ENCODE measurements at places on chromosomes 13 and 19.

DNA sequence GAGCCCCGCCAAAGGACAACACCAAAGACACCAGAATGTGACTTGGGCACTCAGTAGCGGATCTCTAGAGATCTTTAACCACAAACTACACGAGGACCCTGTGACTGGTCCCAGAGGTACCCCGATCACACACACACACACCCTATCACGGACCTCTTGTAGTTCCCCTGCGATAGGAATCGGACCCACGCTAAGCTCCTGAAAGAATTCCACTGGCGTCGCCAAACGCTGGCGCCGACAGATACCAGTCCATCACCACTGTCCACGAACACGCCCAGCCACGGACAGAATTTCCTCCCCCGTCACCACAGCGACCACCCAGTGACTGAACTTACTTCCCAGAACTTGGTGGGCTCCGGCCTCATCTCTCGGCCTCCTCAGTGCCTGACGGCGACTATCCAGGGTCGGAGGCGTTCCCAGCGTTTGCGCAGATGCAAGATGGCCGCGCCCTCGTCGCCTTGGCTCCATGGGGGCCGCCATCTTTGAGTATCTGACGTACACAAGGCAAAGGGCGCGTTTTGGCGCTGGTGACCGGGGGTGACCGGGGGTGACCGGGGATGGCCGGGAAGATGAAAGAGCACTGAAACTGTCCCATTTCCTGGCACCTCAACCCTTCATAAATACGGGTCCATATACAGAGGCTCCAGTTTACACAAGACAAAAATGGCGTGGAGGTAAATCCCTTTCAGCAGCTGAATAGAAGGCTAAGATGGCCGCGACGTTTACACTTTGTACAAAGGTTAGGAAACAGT lies at the start of gene ZNF615:
TSS of gene ZNF615 (minus strand) at position 406 of the 752 bp plus-strand sequence. CDS start 4,500 bp downstream, outside the sequence.
- DNase-seq = peak; percentile 91

DNA sequence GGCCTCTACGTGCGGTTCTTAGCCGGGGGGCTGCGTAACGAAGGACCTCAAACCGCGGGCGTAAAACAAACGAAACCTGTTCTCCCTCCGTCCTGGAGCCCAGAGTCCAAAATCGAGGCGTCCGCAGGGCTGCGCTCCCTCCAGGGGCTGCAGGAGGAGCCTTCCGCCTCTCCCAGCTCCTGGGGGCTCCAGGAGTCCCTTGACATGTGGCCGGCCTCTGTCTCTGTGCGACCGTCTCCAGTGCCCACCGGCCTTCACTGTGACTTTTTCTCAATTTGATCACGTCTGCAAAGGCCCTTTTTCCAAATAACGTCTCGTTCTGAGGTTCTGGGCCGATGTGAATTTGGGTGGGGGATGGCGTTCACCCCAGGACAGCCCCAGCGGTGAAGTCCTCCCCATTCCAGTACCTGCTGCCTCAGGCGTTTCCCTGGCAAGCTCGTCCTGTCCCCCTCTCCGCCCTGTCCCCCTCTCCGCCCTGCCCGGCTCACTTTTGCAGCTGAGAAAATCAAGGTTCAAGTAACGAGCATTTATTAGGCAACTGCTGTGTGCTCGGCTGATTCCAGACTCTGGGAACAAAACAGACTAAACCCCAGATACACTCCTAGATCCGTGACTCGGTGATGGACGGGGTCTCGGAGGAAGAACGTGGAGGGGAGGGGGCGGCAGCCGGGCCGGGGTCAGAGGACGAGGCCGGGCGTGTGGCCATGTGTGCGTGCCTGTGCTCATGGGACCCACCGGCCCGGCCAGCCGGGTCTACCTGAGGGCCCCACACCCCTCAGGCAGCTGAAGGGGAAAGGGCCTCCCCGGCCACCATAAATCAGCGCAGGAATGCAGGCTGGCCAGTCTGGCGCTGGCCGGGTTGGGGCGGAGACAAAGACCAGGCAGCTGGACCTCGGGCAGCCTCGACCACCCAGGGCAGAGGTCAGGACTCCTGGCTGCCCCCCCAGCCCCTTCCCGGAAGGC lies 28.1 kb upstream of the WDR18 start:
- peak; percentile 86 for DNase-seq

DNA sequence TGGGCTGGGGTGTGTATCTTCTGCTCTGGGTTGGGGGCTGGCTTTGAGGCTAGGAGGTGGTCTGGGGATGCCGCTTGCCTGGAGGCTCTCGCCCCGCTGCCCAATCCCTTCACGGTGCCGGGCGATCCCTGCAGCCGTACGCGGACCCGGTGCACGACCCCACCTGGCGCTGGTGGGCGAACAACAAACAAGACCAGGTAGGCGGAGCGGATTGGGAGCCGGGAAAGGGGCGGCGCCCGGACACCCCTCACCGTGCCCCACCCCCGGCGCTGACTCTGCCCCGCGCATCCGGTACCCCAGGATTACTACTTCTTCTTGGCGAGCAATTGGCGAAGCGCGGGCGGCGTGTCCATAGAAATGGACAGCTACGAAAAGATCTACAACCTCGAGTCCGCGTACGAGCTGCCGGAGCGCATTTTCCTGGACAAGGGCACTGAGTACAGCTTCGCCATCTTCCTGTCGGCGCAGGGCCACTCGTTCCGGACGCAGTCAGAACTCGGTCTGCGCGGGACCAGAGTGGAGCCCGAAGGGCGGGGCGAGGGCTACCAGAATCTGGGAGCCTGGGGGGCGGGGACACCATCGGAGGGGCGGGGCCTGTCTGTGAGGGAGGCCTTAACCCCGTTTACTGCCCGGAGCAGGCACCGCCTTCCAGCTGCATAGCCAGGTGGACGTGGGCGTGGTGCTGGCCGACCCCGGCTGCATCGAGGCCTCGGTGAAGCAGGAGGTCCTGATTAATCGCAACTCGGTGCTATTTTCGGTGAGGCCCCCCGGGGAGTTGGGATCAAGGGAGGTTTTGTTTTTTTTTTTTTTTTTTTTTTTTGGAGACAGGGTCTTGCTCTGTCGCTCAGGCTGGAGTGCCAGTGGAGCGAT lies 12.1 kb upstream of the PSMD8 start:
- DNase-seq = peak; percentile 86

DNA sequence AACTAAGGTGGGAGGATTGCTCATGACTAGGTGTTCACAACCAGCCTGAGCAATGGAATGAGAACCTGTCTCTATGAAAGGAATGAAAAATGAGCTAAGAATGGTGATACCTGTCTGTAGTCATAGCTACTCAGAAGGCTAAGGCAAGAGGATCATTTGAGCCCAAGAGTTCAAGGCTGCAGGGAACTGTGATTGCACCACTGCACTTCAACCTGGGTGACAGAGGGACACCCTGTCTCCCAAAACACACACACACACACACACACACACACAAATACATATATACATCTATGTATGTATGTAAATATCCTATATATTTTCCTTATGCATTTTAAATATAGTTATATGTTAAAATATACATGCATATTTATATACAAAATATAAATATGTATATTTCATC lies 7.4 kb upstream of the ZNF433 start:
- no peak for DNase-seq

DNA sequence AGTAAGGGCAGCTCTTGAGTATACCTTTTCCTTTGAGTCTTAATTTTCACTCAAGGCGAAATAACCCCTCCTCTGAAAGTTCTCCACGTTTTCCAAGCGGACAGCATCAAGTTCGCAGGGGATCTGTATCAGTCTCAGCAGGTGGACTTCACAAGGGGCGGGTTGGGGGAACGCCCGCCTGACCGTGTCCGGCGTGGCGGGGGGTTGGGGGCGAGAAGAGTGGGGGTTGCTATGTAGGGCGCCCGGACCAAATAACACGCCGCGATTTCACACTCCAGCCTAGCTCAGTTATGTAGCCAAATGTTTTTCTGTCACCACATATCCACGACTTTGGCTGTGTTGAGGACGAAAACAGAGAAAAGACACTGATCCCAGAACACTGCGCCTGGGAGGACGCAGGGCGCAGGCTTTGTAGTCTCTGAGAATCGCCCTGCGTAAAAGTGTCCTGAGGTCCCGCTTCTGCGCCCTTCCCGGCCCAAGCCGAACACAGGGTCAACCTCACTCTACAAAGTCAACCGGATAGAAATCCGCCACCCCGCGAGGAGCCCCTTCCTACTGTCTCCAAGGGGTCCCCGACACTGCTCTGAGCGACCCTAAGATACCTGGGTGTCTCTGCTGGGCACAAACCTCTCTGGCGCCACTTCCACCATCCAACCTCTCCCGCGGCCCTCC lies 524 bp downstream of the RUBCNL start:
- peak; percentile 33 for DNase-seq

DNA sequence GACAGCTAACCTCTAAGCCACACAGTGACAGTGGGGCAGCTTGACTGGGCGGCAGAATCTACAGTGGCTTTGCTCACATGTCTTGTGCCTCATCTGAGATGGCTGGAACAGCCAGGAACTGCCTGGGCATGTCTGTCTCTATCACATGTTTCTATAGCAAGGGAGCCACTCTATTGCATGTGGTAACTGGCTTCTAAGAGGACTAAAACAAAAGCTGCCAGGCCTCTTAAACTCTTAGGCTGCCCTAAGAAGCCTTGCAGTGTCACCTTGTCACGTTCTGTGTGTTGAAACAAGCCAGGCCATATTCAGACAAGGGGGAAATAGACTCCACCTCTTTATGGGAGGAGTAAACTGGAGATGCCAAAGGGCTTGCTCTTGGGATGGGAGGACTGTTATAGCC lies 122.9 kb upstream of the MAB21L1 start:
- no peak for DNase-seq

DNA sequence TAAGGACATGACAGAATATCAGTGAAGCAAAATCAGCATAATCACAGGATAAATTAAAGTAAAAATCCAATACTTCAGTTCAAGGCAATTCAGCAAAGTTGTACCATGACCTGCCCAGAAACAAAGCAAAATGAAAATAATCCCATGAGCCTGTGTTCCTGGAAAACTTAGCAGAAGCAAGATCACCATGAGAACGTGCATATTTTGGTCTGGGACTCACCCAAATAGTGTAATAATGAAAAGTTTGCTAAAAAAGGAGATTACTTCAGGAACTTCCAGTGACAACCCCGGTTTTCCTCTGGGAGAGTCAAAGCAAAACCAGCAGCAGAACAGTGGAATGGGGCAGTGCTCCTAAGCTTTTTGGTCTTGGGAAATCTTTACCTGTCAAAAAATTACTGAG lies 14.9 kb upstream of the RPL21 start:
- no peak for DNase-seq

DNA sequence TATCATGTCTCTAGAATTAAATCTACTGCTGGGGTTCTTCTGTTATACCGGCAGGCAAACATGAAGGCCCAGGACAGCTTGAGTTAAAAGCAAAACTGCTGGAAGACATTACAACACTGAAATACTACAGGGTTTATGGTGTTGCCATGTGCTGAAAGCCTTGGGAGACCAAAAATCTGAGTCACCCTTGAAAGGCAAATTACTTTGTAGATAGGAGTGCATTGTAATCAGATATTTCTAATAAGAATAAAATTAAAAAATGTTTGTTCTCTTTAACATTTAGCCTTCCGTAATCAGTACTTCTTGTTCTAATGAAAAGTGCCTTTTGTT lies 181.3 kb downstream of the PCDH9 start:
- no peak for DNase-seq

DNA sequence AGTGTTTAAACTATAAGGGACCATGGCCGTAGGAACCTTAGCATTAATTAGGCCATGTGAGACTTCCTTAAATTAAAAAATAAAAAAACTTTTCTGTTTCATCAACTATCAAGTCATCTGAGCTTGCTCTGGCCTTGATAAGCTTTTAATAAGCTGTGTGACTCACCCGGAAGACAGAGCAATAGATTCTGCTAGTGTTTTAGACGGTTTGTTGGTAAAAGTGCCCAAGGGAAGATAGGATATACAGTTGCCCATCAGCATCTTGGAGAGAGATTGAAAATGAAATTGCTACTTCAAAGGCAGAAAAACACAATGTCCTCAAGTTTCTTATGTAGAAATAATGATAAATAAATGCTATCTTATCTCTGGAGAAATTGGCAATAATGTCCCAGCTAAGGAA lies 31.2 kb upstream of the RCBTB2 start:
- DNase-seq = no peak

DNA sequence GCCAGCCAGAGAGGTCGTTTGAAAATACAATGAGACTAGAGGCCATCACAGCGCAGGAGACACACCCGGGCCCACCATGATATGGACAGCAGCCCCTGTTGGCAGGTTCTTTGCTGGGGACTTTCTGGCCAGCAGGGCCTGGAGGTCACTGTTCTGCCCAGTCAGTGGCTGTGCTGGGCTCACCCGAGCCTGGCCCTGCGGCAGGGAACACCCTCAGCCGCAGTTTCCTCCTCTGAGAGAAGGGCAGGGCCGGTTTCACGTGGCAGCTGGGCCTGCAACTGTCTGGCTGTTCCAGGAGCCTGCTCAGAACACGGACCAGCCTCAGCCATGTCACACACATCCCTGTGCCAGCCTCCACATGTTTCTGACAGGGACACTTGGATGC lies 39.4 kb downstream of the ADPRHL1 start:
- DNase-seq = no peak

DNA sequence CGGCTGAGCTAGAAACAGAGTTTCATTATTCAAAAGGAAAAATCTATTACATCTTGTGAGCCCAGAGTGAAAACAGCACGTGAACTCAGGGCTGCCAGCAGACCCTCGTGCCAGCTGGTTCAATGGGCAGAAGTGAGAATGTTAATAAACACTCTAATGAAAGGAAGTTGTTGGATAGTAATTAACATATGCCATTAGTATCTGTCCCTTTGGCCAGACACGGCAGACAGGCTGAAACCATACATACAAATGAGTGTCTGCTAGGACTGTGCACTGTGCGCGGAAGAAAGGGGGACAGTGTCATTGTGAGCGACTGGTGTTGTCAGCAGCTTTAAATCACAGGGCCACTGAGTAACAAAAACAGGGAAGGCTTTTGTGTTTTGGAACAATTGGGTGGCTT lies 121.9 kb upstream of the TSC22D1 start:
- peak; percentile 4 for DNase-seq

GRCh38 chr13:41708713-41709112 lies 251.4 kb downstream of the RGCC start:
- no peak for DNase-seq

GRCh38 chr13:91304741-91305140 lies 42.7 kb upstream of the MIR17HG start:
- no peak for DNase-seq

DNA sequence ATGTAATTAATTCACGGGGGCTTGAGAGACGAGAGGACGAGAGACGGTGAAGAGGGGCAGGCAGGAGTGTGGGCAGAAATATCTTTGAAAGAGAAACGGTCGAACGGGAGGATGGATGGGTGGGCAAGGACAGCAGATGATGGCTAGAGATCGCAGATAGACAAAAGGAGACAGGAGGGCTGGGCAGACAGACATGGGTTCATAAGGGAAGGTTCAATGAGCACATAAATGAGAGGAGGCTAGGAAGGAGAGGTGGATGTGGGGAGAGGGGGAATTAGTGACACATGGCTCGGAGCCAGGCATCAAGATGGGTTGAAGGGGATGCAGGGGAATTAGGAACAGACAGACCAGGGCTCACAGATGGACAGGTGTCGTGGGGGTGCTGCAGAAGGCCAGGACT lies 1.1 kb downstream of the SYT3 start:
- DNase-seq = no peak

GRCh38 chr19:19493841-19494546 lies 21.4 kb downstream of the TSSK6 start:
- DNase-seq = no peak

GRCh38 chr19:48290401-48290770 lies 20.5 kb downstream of the ZNF114 start:
- DNase-seq = peak; percentile 64

Data from nephron progenitor cell (in vitro differentiated cells).